Activated naive CD8-positive, alpha-beta T cell treated with anti-CD3 and anti-CD28 coated beads for 36 hours (primary cell): ENCODE measurements at places on chromosomes 3 and 15. TPM values are rescaled to one million over a fixed set of nuclear protein-coding genes. Genes with fewer than 3 reads are reported as not detected.

The CCR5 gene
- 0.08 TPM for total RNA-seq

The ABI3BP gene
- total RNA-seq, result 0.12 TPM

The SYNM gene
- total RNA-seq, result 0.12 TPM

The GNB5 gene
- total RNA-seq, result 14.5 TPM

The NDN gene
- total RNA-seq, result 3.9 TPM

The CD86 gene
- total RNA-seq, result 0.12 TPM

The INSYN1 gene
- not detected for total RNA-seq

The CYP1A1 gene
- total RNA-seq, result 4.7 TPM

The VGLL3 gene
- not detected for total RNA-seq

The CPEB1 gene
- total RNA-seq, result 1.1 TPM

The ISLR gene
- total RNA-seq, result not detected

The BFSP2 gene
- not detected for total RNA-seq

The TMEM42 gene
- 7.7 TPM for total RNA-seq

The STAC gene
- not detected for total RNA-seq

The ATP2B2 gene
- total RNA-seq, result not detected

The TM6SF1 gene
- total RNA-seq, result 1.6 TPM

The LRRK1 gene
- total RNA-seq, result 0.29 TPM

The MYL3 gene
- total RNA-seq, result not detected

The CYFIP1 gene
- 14.9 TPM for total RNA-seq
